Activated T-helper 2 cell treated with anti-CD3 and anti-CD28 coated beads, Interferon-gamma antibody, Interleukin-2, Interleukin-4, amounts not matched to agents 10 μg/mL and 5 μg/mL and 100 μg/mL, durations not matched to agents 14 hours and 24 hours and 36 hours (primary cell): ENCODE measurements at places on chromosomes 16 and 17. TPM values are rescaled to one million over a fixed set of nuclear protein-coding genes. Genes with fewer than 3 reads are reported as not detected.
A peak's percentile ranks its signal among the peaks of the same experiment; 100 is the strongest.

DNA sequence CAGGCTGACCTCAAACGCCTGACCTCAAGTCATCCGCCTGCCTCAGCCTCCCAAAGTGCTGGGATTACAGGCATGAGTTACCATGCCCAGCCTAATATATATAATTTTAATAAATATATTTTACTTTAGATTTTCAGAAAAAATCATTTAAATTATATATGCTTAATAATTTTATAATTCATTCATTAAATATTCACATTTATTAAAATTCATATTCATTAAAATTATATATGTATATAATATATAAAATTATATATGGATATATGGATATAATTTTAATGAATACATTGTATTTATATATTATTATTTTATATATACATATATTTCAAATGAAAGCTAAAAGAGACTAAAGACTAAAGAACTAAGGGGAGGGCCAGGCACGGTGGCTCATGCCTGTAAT, 29.4 kb downstream of the COPRS start:
- H3K4me1 ChIP-seq = peaks cover 4% of the 10 kb centered on the region
- no peaks in the 10 kb centered on the region for H3K36me3 ChIP-seq

DNA sequence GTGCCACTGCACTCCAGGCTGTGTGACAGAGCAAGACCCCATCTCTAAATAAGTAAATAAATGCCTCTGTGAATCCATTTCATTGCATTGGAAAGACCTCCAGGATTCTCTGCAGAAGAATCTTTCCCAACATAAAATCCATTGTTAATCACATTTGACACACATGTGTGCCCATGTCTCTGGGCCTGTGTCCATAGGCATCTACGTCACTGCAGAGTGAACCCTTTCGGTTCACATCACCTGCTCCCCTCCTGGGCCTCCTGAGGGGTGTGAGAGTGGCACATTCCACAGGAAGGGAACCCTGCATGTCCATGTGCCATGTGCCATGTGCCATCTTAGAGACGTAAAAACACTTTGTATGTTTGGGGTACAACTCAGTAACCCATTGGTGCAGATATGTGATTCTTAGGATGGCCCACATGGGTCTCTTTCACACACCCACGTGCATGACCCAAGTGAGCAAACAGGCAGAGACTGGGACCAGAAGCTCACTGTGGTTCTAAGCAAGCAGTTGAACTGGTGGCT, 427.5 kb downstream of the MAF start:
- H3K4me3 ChIP-seq = no peak overlapping the region
- H3K4me1 ChIP-seq = peaks cover 12% of the 10 kb centered on the region
- DNase-seq = no peak
- H3K27ac ChIP-seq = no peak overlapping the region

DNA sequence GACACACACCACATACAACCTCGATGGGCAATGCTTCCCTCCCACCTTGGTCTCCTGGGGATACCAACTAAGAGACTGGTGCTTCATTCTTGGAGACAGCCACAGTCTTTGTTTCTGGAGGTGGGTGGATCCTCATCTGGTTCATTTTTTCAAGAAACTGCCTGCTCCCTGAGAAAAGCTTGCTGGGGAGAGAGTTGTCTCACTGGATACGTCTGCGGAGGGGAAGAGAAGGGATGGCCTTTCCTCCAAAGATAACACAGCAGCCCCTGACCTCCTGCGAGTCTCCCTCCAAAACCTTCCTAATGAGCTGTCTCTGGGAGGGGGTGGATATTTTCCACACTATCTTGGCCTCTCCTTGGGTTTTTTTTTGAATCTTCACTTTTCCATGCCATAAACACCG, 221.2 kb downstream of the SOX9 start:
- DNase-seq = no peak
- no peaks in the 10 kb centered on the region for H3K36me3 ChIP-seq
- H3K27ac ChIP-seq = no peak overlapping the region
- no peak overlapping the region for H3K4me3 ChIP-seq

- no peak for DNase-seq
- H3K27me3 ChIP-seq = no peaks in the 10 kb centered on the region
- H3K27ac ChIP-seq = no peak overlapping the region
Measured at GRCh38 chr16:25109643-25110042, 1.9 kb upstream of the LCMT1 start.

- peaks cover 26% of the 10 kb centered on the region for H3K27me3 ChIP-seq
- no peaks in the 10 kb centered on the region for H3K36me3 ChIP-seq
- DNase-seq = peak; percentile 27
- H3K4me3 ChIP-seq = no peak overlapping the region
- no peak overlapping the region for H3K27ac ChIP-seq
- no peaks in the 10 kb centered on the region for H3K4me1 ChIP-seq
Measured at GRCh38 chr16:82229800-82230619, 60.0 kb upstream of the MPHOSPH6 start.

GRCh38 chr16:3609895-3610697, 1.3 kb downstream of the SLX4 start:
- peak overlapping the region; percentile 50 for H3K27ac ChIP-seq
- peaks cover 40% of the 10 kb centered on the region for H3K4me1 ChIP-seq
- H3K36me3 ChIP-seq = peaks cover 35% of the 10 kb centered on the region
- no peaks in the 10 kb centered on the region for H3K27me3 ChIP-seq
- no peak for DNase-seq

The AXIN2 gene
- 6.8 and 7.4 TPM in 2 replicates for total RNA-seq

The MC1R gene
- total RNA-seq = 5.8 and 6.2 TPM in 2 replicates

- H3K27ac ChIP-seq = no peak overlapping the region
- H3K4me3 ChIP-seq = no peak overlapping the region
- DNase-seq = no peak
- no peaks in the 10 kb centered on the region for H3K4me1 ChIP-seq
- H3K27me3 ChIP-seq = no peaks in the 10 kb centered on the region
- peaks cover 8% of the 10 kb centered on the region for H3K36me3 ChIP-seq
Measured at GRCh38 chr17:46739982-46740381, 78.5 kb downstream of the WNT3 start.

GRCh38 chr16:68617734-68618133, 27.4 kb upstream of the CDH3 start:
- no peak overlapping the region for H3K4me3 ChIP-seq
- no peak overlapping the region for H3K27ac ChIP-seq
- H3K4me1 ChIP-seq = no peaks in the 10 kb centered on the region
- no peaks in the 10 kb centered on the region for H3K36me3 ChIP-seq
- no peaks in the 10 kb centered on the region for H3K27me3 ChIP-seq
- DNase-seq = no peak

DNA sequence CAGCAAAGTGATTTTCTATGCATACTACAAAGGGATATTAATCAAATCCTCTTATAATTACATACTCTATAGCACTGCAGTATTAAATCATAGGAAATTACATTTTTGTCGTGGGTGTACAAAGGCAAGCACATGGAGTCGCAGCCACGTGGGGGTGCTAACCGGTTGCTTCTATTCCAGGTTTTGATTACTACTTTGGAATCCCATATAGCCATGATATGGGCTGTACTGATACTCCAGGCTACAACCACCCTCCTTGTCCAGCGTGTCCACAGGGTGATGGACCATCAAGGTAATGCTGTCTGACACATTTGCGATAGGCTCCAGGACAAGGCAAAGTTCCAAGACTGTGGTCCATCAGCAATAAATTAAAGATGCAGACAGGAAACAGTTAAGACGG, 60.1 kb downstream of the ARSG start:
- DNase-seq = no peak
- no peak overlapping the region for H3K4me3 ChIP-seq
- peaks cover 76% of the 10 kb centered on the region for H3K4me1 ChIP-seq
- no peaks in the 10 kb centered on the region for H3K27me3 ChIP-seq
- H3K27ac ChIP-seq = no peak overlapping the region

The HYDIN gene
- total RNA-seq = not detected in 2 replicates

The SLC9A5 gene
- 5.1 and 6.4 TPM in 2 replicates for total RNA-seq

DNA sequence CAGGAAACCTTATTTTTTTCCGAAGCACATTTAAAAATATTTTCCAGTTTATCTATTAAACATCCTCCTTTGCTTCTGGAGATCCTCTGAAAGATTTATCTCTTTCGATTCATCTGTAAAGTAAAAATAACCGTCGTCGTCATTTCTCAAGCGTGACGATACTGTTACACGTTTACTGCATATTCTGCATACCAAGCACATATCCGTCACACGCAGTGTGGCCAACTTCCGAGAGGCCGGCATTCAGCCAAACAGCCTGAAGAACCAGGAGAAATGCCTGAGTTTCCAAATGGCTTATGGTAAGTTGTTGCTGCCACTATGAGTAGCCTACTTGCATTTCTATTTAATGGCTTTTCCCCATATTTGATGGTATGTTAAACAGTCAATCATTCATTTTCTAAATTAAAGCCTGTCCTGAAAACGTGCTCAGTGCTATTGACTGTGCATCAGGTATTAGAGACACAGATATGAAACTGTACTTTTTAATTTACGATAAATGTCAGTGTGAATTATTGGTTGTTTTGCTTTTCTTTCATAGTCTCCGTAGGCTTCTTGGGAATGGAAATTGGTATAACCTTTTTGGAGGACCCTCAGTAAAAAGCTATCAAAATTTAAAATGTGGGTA, 275.7 kb downstream of the WWOX start:
- no peak overlapping the region for H3K4me3 ChIP-seq
- no peaks in the 10 kb centered on the region for H3K36me3 ChIP-seq
- no peak for DNase-seq
- H3K27ac ChIP-seq = no peak overlapping the region

DNA sequence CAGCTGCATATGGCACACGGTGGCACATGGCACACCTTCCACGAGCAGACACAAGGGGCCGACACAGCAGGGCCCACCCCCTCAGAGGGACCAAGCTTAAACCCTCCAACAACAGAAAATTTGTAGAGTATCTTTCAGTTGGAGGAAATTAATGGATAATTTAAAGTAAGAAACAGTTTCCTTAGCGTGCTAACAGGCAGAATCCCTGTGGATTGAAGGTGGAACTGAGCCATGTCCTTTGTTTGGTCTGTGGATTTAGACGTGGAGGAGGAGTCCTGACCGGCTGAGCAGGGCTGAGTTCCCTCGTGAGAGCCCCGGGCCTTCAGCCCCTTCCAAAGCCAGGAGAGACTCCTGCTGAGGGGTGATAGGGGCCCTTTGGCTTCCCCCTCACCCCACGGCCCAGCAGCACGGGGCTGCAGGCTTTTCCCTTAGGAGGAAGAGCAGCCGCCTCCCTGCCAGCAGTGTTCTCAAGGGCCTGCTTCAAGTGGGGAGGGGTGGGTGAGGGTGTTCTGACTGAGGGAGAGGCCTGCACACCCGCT, 1.4 kb upstream of the CYB561 start:
- H3K36me3 ChIP-seq = no peaks in the 10 kb centered on the region
- peaks cover 10% of the 10 kb centered on the region for H3K4me1 ChIP-seq
- H3K27me3 ChIP-seq = peaks cover 40% of the 10 kb centered on the region
- H3K4me3 ChIP-seq = peak overlapping the region; percentile 39
- no peak overlapping the region for H3K27ac ChIP-seq
- DNase-seq = no peak

- no peak for DNase-seq
- no peak overlapping the region for H3K27ac ChIP-seq
- H3K27me3 ChIP-seq = no peaks in the 10 kb centered on the region
- H3K4me3 ChIP-seq = no peak overlapping the region
- peaks cover 23% of the 10 kb centered on the region for H3K36me3 ChIP-seq
Measured at GRCh38 chr17:46097497-46097896, 95.7 kb downstream of the KANSL1 start.

- no peak for DNase-seq
- H3K27ac ChIP-seq = no peak overlapping the region
- no peak overlapping the region for H3K4me3 ChIP-seq
- H3K27me3 ChIP-seq = peaks cover 2% of the 10 kb centered on the region
- no peaks in the 10 kb centered on the region for H3K36me3 ChIP-seq
- peaks cover 25% of the 10 kb centered on the region for H3K4me1 ChIP-seq
Measured at GRCh38 chr17:78272181-78272913, 40.9 kb downstream of the TMEM235 start.

GRCh38 chr16:84529607-84530006, 25.1 kb upstream of the MEAK7 start:
- DNase-seq = no peak
- peaks cover 23% of the 10 kb centered on the region for H3K4me1 ChIP-seq
- peaks cover 63% of the 10 kb centered on the region for H3K36me3 ChIP-seq
- no peaks in the 10 kb centered on the region for H3K27me3 ChIP-seq

DNA sequence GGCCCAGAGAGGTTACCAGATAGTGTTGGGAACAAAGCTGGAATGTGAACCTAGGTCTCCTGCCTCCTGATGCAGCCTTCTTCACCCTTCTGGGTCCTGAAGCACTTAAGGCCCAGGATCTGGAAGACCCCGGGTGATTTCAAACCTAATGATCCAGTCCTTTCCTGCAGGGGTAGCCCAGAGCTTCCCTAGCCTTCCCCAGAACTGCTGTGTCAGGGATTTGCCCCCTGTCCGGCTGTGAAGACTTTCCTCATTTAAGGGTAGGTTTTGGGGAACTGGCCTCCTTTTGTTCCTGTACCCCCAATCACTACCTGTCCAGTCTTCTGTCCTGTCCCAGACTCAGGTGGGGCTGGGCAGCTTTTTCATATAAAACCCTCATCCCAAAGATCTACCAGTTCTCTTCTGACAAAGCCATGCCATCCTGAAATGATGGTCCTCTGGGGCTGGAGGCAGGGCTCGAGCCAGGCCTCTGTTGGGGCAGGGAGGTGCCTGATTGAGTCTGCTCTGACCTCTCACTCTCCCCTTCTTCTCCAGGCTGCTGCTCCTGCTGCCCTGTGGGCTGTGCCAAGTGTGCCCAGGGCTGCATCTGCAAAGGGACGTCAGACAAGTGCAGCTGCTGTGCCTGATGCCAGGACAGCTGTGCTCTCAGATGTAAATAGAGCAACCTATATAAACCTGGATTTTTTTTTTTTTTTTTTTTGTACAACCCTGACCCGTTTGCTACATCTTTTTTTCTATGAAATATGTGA, 1.3 kb downstream of the MT1X start:
- H3K36me3 ChIP-seq = peaks cover 4% of the 10 kb centered on the region
- no peaks in the 10 kb centered on the region for H3K27me3 ChIP-seq

DNA sequence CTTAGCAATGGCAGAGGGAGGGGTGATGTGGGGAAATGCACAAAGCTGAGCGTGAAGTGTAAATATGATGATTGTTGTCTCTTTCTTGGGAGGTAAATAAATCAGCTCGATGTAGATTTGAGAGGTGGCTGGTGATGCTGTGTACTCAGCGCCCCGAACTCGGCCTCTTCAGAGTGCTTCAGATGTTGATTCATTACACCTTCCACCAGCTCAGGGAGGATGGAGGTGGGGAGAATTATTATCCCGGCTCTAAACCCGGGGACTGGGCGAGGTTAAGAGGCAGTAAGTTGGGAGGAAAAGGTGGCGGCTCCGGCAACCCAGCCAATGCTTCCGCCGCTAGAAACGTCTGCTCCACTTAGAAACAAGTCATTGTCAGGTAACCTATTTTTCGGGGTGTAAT, 86.5 kb downstream of the RPA1 start:
- H3K4me1 ChIP-seq = no peaks in the 10 kb centered on the region
- peaks cover 16% of the 10 kb centered on the region for H3K27me3 ChIP-seq
- DNase-seq = no peak
- H3K36me3 ChIP-seq = no peaks in the 10 kb centered on the region
- no peak overlapping the region for H3K27ac ChIP-seq
- H3K4me3 ChIP-seq = no peak overlapping the region

GRCh38 chr17:10699856-10700255, 2.5 kb downstream of the ADPRM start:
- H3K4me1 ChIP-seq = peaks cover 40% of the 10 kb centered on the region
- H3K36me3 ChIP-seq = peaks cover 31% of the 10 kb centered on the region
- DNase-seq = no peak

The LGALS9B gene
- total RNA-seq = not detected in 2 replicates
